ENCODE measurements at places on chromosomes 12 and 14.

- DNase-seq, result peak; percentile 83
Measured at GRCh38 chr14:100406505-100407131, 83.5 kb downstream of the SLC25A47 start.

GRCh38 chr12:3124917-3125316, 47.7 kb downstream of the TSPAN9 start:
- no peak for DNase-seq

DNA sequence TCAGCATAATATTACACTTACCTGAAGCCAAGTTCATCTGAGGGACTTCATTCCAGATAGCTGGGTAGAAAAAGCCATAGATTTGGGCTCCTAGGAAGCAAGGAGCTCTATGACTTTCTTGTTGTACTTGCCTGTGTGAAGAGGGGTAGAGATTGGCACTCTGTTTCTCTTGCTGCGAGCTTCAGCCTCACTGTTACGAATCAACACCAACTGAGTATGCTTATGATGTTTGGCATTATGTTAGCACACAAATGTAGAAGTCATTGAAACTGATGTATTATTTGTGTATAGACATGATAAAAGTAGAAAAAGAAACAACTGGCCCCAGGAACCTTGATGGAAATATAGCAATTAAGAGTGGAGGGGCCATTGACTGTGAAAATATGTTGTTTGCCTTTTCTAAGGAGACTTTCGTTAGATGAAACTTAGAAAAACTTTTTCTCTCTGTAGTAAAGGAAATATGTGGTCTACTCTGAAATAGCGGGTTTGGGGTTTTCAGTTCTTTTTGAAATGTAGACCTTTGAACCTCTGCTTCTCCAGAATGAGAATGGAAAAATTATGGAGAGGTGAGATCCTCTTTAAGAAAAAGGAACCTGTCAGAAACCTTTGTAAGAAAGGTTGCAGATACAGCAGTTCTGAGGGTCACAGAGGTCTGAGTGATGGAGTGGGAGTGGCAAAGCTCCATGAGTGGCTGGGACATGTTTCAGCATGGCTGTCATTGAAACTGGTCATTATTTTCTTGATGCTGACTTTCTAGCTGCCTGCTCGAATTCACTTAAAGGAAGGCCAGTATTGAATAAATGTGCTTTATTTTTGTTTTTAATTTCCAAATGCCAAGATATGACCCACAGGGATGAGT, 159.9 kb downstream of the GCH1 start:
- DNase-seq, result no peak

GRCh38 chr12:21428241-21428640, 9.2 kb upstream of the PYROXD1 start:
- DNase-seq, result no peak

- DNase-seq, result no peak
Measured at GRCh38 chr14:76337635-76338545, 38.0 kb upstream of the ESRRB start.

DNA sequence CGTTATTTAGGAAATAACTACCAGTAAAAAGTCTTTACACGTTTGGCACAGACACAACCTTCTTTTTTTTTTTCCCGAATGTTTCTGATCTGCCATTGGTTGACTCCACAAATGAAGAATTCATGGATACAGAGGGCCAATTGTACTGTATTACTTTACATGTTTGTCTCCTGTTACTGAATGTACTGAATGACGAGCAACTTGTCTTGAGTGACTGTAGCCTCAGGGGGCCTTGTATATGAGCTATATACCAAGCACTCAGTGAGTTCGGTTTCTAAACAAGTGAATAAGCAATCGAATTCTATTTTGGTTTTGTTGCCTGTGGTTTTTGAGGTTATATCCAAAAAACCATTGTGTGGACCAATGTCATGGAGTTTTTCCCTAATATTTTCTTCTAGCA, 480.0 kb upstream of the SYT1 start:
- no peak for DNase-seq

DNA sequence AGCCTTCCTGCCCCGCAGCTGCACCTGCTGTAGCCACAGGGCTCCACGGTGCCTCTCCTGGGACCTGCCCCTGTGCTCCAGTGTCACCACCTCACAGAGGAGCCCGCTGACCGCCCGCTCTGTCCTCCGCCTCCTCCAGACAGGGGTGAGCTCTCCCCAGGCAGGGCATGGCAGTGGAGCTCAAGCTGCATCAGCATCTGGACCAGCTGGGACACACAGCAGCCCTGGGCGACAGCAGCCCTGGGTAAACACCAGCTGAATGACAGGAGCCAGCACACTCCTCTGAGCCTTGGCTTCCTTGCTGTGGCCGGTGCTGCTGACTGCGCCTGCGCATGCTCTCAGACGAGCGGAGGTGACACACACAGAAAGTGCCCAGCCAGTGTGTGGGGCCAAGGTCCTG, 22.0 kb downstream of the CHGA start:
- no peak for DNase-seq

GRCh38 chr12:114166362-114166761, 200.2 kb upstream of the RBM19 start:
- no peak for DNase-seq

DNA sequence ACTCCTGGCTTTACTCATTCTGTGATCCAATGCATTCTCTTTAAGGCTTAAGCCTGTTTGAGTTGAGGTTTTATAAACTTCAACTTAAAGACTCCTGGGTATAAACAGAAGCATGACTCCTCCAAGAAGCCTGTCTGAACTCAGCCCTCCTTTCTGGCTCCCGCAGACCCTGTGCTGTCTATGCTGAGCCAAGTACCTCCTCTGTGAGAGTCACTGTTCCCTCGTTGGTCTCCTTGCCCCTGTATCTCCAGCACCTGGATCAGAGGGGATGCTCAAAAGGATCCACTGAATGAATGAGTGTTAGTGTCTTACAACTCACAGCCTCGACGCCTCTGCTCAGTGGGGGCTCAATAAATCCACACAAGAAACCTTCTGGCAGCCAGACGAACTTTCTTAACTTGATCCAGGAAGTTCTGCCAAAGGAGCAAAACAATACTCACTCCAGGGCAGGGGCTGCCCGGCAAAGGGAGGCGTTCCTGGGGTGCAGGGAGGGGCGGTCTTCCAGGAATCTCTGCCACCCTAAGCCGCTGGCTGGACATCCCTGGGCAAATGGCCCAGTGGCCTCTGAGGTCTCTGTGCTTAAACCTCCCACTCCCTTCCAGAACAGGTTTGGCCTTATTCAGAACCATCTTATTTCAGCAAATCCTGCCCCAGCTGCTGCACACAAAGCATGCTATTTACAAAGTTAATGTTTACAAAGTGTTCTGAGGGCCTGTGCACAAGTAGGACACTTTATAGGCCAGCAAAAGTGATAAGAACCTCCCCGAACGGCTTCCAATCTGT, 32.9 kb downstream of the MAP1LC3B2 start:
- DNase-seq, result peak; percentile 65

- no peak for DNase-seq
Measured at GRCh38 chr12:89355243-89356068, 3.2 kb upstream of the DUSP6 start.

- DNase-seq, result no peak
Measured at GRCh38 chr14:66015071-66015780, 470.9 kb upstream of the CCDC196 start.

DNA sequence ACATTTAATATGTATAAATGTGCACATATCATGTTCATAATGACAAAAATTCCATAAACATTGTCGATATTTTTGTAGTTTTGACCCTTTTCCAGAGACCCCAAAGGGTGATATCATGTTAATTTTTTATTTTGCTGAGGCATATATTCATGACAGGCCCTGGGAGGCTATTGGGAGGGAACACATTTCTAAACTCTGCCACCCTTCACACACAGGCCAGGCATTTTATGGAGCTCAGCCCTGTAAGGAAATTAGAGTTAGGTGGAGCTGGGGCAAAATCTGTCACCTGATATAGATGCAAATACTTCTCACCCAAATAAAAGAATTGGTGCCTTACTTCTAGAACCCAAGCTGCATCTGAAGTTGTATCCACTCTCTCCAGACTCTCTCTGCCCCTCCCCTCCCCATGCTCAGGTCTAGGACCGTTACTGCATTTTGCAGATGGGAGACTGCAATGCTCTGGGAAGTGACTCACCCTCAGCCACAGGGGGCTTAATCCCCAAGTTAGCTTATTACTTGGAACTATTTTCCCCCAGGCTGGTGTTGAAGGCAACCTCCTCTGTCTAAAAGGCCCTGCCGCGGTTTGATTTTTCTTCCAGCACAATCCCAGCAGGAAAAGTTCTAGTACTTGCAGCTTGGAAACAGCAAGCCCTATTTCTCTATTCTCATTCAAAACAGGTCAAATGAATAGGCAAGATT, 238.9 kb downstream of the EMP1 start:
- no peak for DNase-seq

- DNase-seq, result no peak
Measured at GRCh38 chr14:68602507-68602906, 190.4 kb downstream of the ZFP36L1 start.

- no peak for DNase-seq
Measured at GRCh38 chr12:11674894-11675390, 25.5 kb downstream of the ETV6 start.

GRCh38 chr12:27802511-27802910, 22.5 kb upstream of the MANSC4 start:
- DNase-seq, result no peak

GRCh38 chr12:24767016-24767415, 181.9 kb downstream of the BCAT1 start:
- no peak for DNase-seq

- DNase-seq, result no peak
Measured at GRCh38 chr12:14308516-14308915, 57.0 kb upstream of the ATF7IP start.

DNA sequence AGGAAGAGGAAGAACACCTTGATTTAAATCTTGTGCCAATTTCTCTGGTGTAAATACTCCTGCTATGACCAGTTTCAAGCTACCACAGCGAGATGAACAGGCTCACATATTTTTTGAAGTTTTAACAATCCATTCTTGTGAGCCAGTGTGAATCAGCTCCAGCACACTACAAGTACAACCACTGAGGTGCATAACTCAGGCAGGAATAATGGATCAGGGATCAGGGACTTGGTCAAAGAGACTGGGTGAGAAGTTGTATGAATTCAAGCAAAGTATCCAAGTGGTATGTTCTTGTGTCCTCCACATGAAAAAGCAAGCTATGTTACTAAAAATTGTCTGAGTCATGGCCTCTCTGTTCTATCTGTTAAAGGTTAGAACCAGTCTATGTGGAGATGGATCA, 35.2 kb upstream of the KITLG start:
- DNase-seq, result no peak

DNA sequence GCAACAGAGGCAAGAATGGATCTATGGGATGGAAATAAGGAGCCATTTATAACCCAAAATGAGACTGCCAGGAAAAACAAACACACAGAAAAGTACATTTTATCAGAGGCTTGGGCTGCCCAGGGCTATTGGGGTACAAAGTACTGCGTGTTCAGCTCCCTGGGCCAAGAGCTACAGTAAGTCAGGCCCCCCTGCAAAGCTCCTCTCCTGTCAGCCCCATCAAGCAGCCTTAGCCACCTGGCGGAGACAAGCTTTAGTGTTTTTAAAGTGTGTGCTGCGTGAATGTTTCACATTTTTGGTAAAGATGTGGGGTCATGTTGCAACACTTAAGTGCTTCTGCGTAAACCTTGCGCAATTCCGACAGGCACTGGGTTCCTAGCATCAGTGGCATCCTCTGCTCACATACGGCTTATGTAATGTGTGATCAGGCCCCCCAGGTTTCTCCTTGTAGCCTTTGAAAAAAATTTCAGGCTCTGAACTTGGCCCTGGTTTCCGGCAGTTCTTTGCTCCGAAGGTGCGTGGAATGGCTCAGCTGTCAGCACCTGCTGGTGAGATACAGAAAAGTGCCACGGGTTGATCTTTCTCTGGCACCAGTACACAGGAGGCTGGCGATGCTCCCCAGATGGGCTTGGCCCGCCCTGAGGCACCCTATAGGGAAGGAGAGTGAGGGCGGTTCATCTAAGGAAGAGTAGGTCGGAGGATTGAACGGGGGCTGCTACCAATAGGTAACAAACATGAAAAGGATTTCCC, 198.7 kb upstream of the EEA1 start:
- DNase-seq, result peak; percentile 77

- no peak for DNase-seq
Measured at GRCh38 chr14:65131301-65131701, 29.0 kb upstream of the MAX start.

DNA sequence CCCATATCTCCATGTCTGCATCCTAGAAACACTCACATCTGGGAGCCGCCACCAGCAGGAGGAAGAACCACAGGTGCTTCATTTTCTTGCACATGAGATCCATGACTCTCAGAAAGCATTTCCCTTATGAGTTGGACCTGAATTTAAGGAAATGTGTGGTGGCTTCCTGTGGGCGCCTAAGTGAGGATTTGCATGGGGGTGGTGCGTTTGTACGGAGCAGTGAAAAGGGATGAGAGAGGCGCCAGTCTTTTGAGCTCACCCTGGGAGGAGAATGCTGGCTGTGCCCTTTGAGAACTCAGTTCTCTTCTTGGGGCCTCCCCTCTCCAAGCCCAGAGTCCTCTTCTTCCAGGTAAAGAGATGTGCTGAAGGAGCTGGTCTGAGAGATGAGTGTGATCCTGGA, 895.7 kb downstream of the TMEM121 start:
- DNase-seq, result no peak

GRCh38 chr14:54893151-54893760, 9.4 kb downstream of the GCH1 start:
- DNase-seq, result no peak

GRCh38 chr12:54605138-54605970, 16.9 kb upstream of the PPP1R1A start:
- no peak for DNase-seq

GRCh38 chr12:53644133-53644532, 18.0 kb upstream of the ATF7 start:
- DNase-seq, result no peak

DNA sequence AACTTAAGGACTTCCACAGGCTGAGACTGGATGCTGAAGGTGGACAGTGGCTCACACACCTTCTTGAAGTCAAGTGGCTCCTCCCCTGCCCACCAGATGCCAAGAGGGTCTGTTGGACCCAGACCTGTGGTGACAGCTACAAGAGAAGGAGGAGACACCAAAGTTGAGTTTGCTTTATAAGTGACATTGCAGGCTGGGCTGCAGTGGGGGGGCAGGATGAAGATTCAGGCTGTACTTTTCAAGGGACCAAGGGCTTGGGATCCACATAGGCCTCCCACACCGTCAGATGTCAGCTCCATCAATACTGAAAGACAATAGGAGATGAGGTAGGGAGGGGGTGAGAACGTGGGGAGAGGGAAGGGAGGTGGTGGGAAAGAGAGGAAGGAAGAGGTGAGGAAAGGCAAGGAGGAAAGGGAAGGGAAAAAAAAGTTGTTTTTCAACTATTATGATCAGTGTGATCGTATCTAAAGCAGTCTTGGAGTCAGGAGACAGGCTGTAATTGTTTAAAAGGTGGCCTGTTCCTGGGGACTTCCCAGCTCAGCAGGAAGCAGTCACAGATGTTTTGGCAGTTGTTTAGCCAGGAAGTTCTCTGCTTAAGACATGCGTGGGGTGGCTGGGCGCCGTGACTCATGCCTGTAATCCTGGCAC, 84.1 kb upstream of the RESF1 start:
- peak; percentile 84 for DNase-seq

- DNase-seq, result no peak
Measured at GRCh38 chr12:129937426-129937825, 33.6 kb upstream of the TMEM132D start.
